T47D (cell line): ENCODE measurements at places on chromosomes 2 and 18.

DNA sequence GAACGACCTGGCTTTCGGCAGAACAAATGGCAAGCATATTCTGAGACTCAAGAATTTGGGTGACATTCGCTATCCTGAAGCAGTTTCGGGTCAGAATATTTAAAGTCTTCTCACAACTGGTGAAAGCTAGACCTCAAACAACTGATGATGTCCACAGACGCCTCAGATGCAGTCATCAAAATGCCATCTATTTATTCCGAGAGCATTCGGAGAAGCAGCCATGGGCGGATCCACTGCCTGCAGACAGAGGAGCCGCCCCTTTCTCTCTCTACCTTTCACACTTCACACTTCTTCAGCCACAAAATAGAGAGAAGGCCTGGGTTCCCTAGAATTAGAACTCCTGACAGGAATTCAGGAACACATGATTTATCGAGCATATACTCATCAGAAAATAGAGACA is 65.8 kb upstream of the CREB1 start:
- DNase-seq: no peak

- DNase-seq: no peak
Observed at GRCh38 chr2:15145919-15146318, 415.2 kb downstream of the NBAS start.

GRCh38 chr18:22169011-22169888 is at the start of gene GATA6:
Gene GATA6, plus strand, starts transcription at chr18:22169589. Its CDS starts 1,556 bp downstream, at chr18:22171145.
- peak; percentile 99 for DNase-seq

- no peak for DNase-seq
Observed at GRCh38 chr2:60549238-60549927, 4.1 kb downstream of the BCL11A start.

DNA sequence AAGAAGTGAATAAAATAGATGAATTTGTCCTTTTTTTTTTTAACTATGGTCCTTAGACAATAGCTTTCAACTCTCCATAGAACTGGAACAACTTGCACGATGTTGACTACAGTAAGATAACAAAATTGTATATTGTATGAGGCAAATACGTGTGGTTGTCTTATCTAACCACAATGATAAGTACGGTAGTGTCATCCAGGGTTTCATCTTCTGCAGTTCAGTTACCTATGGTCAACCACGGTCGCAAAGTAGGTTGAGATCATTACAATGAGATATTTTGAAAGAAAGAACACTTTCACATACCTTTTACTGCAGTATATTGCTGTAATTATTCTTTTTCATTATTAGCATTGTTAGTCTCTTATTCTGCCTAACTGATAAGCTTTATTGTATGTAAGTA is 295.2 kb downstream of the PARD3B start:
- no peak for DNase-seq

DNA sequence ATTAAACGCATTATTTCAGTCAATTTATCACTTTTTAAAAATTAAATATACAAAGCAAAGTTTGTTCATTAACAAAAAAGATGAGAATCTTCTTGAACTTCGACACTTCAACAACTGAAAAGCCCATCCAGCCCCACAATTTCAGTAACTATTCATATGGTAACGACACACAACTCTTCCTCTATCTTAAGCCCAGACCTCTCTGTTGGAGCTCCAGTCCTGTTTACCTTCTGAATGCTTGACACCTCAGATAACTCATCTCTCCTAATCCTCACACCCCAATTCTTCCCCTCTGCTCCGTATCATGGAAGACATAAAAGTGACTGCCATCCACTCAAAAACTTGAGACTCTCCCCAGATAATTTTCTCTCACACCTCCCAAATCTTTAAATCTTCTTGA is 12.6 kb downstream of the USP37 start:
- no peak for DNase-seq
